ENCODE measurements at places on chromosomes 7 and 10.
A peak's percentile ranks its signal among the peaks of the same experiment; 100 is the strongest.

DNA sequence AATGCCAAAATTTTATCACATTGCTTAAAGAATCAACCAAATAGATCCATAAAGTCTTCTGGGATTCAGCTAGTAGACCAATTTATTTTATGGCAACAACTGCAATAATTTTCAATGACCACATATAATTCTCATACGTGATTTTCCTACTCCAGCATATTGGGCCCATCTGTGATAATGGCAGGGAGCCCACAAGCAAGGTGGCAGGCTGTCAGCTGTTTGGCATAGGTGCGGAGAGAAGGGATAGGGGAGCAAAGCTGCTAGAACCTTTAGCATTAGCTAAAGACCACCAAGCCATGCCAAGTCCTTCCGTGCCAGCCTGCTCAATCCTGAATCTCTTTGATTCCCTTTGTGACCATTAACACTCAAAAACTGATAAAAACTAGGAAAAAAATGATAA is 721.2 kb downstream of the XPNPEP1 start:
- DNase-seq, result no peak

DNA sequence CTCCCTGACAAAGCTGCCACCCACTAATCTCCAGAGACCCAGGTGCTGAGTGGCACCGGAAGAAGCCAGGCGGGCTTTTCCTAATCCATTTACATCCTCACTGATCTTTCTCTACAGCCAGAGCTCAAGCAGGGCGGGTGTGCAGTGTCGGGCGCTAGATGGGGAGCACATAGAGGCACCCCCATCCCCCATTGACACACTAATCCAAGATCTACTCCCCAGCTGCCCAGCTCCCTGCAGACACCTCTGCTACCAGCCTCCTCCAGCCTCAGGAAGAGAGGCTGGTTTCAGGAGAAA is 22.2 kb downstream of the FRMPD2 start:
- DNase-seq, result no peak

DNA sequence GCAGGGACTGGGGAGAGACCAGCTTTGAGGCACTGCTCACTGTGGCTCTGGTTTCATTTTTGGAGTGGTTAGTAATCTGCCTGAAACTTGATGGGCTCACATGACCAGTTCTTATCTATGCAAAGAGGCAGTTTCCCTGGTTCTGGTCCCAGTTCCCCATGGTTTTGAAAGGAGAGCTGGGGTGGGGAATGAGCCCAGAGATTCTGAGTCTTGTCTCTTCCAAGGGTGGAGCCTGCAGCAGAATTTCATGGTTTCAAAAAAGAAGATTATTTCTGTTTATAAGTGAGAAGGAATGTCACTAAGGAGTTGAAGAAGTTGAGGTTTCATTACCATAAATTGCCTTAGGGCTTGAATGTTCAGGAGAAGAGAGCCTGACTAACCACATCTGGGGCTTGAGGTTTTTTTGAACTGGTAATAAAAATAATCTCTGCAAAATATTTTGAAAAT is 190.2 kb upstream of the HABP2 start:
- DNase-seq, result no peak

GRCh38 chr10:8568401-8568800 is 513.9 kb downstream of the GATA3 start:
- no peak for DNase-seq

- no peak for DNase-seq
Observed at GRCh38 chr10:93438613-93439253, 43.4 kb downstream of the MYOF start.

DNA sequence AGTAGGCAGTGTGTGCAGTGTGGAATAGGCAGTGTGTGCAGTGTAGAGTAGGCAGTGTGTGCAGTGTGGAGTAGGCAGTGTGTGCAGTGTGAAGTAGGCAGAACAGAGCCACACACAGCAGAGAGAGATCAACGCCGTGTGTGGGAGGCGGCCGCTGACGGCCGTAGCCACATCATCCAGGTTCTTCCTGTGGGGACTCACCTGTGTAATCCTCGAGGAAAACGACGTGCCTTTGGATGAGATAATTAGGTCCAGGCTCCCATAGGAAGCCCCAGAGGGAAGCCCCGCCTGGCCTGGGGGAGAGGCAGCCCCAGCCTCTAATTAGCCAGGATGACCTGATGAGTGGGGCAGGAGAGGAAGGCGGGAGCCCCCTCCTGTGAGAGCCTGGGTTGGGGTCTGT is 25.4 kb downstream of the KNDC1 start:
- DNase-seq, result no peak

DNA sequence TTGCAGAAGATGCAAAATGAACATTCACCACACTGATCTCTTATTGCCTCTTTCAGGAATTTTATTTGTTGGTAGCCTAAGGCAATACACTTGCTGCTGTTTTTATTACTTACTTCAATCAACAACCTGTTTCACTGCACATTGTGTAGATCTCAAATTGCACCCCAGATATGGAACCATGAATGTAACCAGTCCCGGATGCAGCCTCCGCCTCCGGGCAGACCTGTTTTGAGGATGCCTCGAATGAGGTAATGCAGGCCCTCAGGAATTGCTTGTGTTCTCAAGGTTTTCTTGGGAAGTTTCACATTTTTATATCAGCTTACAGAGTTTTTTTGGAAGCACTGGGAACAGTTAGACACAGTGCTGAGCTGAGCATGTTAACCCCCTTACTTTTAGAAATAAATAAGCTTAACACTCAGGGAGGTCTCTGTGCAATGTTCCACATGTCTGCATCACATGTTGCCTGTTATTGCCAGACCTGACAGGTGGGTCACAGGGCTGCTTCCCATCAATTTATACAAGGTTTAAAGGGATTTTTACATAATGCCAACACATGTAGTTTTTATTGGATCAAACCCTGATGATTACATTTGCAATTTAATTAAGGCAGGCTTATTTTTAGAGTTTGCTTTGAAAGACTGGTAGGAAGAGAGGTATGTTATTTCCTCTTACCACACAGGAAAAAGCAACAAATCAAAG is 193.1 kb upstream of the POM121L12 start:
- DNase-seq, result no peak

DNA sequence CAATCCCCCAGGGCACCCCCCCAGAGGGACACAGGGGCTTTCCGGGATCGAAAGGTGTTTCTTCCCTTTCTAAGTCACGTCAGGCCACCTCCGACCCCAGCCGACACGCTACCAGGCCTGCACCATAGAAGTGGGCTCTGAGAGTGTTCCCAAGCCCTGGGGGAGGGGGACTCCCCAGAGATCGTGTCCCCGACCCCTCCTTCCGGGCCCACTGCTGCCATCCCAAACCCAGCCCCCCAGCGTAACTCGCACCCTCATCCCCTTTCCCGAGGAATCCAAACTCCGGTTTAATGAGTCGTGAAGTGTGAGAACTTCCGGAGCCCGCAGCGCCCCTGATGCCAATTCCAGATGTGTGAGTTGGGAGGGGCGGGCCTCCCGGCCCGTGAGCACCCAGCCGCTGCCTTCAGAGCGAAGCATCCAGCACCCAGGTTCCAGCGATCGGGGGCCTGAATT is 11.3 kb downstream of the UNCX start:
- no peak for DNase-seq

DNA sequence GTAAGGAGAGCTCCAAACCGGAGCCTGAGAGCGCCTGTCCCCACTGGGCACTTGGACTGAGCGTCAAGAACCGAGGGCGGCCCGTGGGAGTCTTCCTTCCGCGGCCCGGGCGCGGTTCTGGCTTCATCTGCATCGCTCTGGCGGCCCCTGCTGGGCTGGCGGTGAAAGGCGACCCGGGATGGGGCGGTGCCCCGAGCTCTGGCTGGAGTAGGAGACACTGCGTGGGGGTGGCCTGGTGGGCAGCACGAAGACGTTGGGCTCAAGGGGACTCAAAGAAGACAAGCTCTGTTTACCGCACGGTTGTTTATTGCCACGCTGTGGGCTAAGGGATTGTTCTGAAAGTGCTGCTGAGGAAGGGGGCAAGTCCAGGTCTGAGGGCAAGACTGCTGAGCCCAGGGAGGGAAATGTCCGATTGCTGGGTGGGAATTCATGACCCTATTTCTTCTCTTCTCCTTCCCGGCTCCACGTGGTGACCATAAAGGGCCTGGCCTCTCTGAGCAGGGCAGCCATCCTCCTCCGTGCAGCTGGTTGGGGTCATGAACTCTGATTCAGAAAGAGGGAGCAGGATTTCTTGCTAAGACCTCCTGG is 29.8 kb downstream of the PLAU start:
- DNase-seq, result peak; percentile 53

- DNase-seq, result no peak
Observed at GRCh38 chr7:139589474-139589873, 66.0 kb downstream of the CLEC2L start.

DNA sequence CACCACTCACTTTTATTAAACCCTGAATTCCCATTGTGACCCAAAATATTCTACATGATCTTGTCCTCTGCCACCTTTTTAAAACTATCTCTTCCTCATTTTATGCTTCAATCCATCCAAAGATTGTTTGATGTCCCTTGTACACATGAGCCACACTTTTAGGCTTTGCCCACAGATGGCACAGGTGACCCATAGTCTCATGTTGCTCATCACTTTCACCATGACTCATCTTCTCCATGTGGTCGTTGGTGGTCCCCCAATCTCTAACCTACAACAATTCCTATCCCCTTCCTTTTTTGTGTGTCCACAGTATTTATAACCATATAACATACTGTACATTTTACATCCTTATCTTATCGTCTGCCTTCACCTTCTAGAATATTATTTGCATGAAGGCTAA is 271.5 kb upstream of the ZWINT start:
- DNase-seq, result no peak

- no peak for DNase-seq
Observed at GRCh38 chr10:112778579-112778978, 171.5 kb upstream of the TCF7L2 start.

- no peak for DNase-seq
Observed at GRCh38 chr10:96703358-96703757, 17.0 kb downstream of the PIK3AP1 start.

DNA sequence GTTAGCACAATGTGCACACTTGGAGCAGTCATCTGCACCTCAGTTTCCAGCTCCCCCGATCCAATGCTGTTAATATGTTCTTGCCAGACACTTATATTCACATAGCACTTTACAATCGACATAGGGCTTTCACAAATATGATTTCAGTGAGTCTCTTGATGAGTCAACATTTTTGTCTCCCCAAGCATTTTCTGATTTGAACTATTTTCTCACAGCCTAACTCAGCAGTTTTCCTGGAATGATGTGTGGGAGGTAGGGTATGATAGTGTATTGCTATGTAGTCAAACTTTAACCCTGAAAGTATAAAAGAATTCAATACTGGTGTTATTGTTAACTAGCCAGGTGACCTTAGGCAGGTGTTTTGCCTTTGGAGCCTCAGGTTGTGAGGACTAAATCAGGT is 82.5 kb upstream of the LRGUK start:
- DNase-seq, result no peak

DNA sequence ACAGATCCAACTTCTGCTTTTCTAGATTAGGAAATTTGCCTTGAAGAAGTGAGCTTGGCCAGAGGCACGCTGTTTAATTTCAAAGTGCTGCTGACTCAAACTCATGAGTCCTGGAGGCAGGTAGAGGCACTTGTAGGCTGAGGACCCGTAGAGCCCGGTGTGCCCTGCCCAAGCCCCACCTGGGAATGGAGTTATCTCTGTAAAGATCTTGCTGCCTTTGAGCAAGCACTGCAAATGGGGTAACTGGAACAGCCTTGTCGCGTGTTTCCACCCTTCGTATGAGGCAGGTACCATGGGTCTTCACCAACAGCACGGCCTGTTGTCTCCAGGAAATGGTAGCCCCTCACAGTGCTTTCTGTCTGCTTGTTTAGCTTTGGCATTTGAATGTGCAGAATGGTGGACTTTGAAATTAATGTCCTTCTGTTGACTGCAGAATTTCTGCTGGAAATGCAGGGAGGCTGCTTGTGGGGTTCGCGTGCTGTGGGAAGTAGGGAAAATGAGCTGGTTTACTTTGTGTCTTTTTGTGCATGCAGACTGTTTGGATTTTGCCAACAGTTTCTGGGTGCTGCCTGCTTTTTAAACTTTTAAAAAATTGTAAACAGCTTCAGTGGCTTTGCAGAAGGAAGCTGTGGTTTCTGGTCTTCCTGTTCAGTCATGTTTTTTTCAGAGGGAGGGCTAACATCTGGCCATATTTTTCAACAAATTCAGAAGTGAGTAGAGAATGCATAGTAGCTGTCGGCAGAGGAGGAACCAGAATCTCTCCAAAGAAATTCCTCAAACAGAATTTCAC is 27.2 kb downstream of the CCM2 start:
- DNase-seq, result no peak

GRCh38 chr7:158812684-158813083 is 16.6 kb downstream of the ESYT2 start:
- DNase-seq, result no peak

DNA sequence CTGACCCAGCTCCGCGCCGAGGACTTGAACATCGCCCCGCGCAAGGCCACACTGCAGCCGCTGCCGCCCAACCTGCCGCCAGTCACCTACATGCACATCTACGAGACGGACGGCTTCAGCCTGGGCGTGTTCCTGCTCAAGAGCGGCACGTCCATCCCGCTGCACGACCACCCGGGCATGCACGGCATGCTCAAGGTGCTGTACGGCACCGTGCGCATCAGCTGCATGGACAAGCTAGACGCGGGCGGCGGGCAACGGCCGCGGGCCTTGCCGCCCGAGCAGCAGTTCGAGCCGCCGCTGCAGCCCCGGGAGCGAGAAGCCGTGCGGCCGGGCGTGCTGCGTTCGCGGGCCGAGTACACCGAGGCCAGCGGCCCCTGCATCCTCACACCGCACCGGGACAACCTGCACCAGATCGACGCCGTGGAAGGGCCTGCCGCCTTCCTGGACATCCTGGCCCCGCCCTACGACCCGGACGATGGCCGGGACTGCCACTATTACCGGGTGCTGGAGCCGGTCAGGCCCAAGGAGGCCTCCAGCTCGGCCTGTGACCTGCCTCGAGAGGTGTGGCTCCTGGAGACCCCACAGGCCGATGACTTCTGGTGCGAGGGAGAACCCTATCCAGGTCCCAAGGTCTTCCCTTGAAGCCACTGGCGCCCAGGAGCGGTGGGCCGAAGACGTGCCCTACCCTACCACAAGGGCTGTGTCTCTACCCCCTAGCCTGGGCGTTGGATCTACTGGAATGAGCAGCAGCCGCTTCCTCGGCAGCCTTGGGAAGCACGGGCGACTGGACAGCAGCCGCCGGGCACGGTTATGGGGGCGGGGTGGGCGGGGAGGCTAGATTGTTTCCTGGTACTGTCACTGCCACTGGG is 945 bp downstream of the ADO start:
- peak; percentile 25 for DNase-seq

- no peak for DNase-seq
Observed at GRCh38 chr10:91335147-91335546, 75.0 kb upstream of the HECTD2 start.

DNA sequence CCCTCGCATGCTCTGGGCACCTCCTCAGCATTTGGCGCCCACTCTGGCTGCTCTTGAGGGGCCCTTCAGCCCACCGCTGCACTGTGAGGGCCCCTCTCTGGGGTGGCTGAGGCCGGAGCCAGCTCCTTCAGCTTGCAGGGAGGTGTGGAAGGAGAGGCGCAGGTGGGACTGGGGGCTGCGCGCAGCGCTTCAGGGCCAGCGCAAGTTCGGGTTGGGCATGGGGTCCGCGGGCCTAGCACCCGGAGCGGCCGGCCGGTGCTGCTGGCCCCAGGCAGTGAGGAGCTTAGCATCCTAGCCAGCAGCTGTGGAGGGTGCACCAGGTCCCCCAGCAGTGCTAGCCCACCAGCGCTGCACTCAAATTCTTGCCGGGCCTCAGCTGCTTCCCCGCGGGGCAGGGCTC is 305.6 kb upstream of the ANKRD30A start:
- no peak for DNase-seq

- DNase-seq, result no peak
Observed at GRCh38 chr10:87615856-87616255, 43.8 kb upstream of the PAPSS2 start.

- DNase-seq, result peak; percentile 75
Observed at GRCh38 chr7:100604028-100604975, 2.1 kb downstream of the PCOLCE start.

Data from frontal cortex (tissue), 4 donors.